ENCODE measurements at places on chromosomes 12 and 14. TPM values are rescaled to one million over a fixed set of nuclear protein-coding genes. Genes with fewer than 3 reads are reported as not detected.

SCNN1A gene
- total RNA-seq = 0.36 TPM

SSTR1 gene
- under 0.01 TPM for total RNA-seq

DNA sequence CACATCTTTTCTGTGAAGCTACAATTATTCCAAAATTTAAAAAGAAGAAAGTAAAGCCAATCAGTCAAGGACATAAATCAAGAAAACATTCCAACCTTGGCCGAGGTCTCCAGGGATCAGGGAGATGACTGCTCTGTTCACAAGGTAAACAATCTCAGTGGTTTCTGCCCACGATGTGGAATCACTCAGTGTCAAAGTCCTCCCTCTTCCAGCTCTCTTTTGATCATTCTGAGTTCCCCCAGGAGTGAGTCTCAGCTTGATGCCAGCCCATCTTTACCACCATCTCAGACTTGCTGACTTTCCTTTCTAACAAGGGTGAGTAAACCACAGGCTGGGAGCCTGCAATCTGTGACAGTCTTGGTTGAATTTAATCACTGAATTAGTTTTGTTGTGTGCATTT lies 4.8 kb upstream of the SERPINA9 start:
- no peak for DNase-seq

GRCh38 chr12:65364046-65364445 lies 85.6 kb downstream of the MSRB3 start:
- DNase-seq = no peak

DNA sequence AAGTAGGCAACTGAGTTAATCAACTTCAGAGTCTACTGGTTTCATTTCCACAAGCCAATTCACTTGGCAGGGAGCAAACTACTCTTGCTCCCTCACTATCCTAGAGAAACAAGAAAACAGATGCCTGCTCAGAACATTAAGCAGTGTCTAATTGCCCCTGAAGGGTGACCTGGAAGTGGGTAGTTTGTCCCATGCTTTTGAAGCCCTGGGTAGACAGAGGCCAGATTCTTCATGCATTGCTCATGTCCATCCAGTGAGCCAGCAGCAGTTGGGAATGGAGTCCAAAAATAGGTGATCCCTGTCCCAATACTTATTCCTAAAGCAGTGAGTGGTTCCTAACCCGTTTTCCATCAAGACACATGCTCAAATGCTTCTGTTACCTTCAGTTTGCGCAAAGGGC lies 48.8 kb downstream of the BICDL1 start:
- no peak for DNase-seq

GRCh38 chr12:123690191-123690840 lies 19.4 kb downstream of the TCTN2 start:
- DNase-seq = no peak

DNA sequence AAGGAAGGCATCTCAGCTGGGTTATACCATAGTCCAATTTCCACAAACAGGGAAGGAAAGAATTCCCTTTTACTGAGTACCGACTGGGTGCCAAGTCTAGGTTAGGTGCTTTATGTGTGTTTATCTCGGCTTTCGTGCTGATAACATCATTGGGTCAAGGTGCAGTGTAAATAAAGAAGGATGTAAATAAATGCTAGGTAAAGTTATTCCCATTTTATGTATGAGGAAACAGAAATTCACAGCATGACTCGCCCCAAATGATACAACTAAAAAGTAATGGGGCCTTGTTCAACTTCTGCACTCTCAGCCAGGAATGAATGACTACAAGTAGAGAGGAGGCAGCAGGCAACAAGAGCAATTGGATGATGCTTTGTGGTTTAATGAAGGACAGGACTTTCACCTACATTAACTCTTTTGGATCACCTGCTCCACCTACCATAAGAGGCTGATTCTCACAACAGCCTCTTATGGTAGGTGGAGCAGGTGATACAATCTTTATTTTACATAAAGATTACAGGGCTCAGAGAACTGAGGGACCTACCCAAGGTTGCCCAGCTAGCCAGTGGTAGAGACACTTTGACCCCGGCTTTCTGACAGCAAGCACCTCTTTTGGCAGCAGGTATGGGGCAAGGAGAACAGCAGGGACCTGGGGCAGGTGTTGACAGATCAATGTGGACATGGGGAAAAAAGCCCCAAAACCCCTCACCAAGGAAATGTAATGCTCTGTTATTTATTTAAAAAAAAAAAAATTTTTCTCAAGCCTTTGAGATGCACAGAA lies 213.4 kb upstream of the NUDT4 start:
- DNase-seq = no peak

GRCh38 chr14:106605548-106606448 lies 1079.4 kb downstream of the TMEM121 start:
- no peak for DNase-seq

- DNase-seq = no peak
Measured at GRCh38 chr12:45350861-45351260, 135.0 kb downstream of the ANO6 start.

KRT80 gene
- 0.59 TPM for total RNA-seq

POTEM gene
- not detected for total RNA-seq

- no peak for DNase-seq
Measured at GRCh38 chr12:26795910-26796309, 37.1 kb downstream of the ITPR2 start.

DNA sequence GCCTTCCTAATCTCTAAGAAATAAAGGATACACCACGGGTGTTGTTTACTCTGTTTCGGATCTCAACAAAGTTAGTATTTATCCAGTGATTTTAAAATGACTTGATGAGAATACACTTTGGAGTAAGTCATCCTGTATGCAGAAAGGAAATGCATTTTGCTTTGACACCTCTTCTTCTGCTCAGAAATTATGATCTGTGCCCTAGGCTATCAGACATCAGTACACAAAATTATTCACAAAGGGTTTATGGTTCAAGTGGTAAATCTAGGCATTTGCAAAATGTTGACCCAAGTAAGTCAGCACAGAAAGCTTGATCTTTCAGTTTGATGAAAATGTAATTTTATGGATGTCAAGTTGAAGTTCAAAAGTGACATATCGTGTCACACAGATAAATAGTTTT lies 248.5 kb downstream of the ATP23 start:
- DNase-seq = no peak

- no peak for DNase-seq
Measured at GRCh38 chr12:122012184-122012583, 9.5 kb upstream of the BCL7A start.

DNA sequence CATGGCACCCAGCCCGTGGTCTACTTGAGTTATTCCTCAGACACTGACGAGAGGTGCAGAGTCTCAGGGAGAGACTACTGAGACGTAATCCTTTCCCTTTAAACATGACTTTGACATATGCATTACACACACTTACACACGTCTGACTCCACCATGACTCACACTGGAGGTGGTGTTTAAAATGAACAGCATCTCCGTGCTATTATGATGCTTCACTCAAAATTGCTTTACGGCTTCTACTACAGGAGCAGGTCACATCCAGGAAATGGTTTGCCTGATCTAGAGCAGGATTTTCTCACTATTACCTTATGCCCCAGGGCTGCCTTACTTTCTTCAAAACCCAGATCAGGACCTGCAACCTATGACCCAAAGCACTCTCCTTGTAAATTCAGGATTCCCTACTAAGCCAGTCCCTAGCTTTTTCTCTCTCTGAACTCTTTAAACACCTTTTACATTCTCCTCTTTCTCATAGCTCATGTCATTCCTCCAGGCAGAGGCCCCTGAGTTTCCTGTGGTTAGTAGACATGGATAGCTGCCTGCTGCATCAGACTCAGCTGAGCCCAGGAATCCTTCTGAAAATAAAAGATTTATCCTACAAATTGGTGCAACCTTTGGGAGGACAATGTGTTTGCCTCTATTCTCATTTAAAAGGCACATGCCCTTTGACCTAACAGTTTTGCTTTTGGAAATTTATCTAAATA lies 31.2 kb downstream of the TMCC3 start:
- peak; percentile 79 for DNase-seq

FOXN4 gene
- total RNA-seq = not detected

DYNC1H1 gene
- total RNA-seq = 332 TPM

- peak; percentile 32 for DNase-seq
Measured at GRCh38 chr14:91398707-91399106, 18.9 kb downstream of the CCDC88C start.

ITGA7 gene
- 24.8 TPM for total RNA-seq

OAS2 gene
- total RNA-seq = 8.3 TPM

DNA sequence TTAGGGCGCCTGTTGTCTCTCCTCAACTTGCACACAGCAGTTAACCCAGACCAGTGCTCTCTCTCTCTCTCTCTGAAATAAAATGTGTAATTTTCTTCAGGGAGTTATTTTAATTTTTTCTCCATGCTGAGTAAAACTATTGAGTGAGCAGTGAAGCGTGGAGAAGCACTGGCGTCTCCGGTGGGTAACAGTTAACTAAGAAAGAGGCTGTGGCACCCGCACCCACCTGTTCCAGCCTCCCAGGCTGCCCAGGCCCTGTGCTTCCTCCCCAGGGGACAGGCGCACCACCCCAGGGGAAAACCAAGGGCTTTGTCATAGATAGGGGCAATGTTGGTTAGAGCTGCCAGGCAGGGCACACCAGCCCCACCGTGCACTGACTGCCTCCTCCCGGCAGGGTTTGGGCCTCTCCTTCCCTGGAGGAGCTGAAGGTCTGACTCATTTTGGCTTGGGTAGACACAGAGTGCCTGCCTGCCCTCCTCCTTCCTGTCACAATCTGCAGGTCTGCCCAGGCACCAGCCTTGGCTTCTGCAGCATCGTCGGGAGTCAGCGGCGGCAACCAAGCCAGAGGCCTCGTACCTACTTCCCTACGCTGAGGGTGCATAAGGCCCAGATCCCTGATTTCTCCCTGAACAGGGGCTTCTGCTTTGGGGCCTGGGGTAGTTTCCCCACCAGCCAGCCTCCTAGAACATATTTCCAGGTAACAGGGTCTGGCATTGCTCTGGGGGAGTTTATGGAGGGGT lies 3.9 kb downstream of the HOXC5 start:
- DNase-seq = peak; percentile 98

TSPAN9 gene
- total RNA-seq = 13.0 TPM

DNA sequence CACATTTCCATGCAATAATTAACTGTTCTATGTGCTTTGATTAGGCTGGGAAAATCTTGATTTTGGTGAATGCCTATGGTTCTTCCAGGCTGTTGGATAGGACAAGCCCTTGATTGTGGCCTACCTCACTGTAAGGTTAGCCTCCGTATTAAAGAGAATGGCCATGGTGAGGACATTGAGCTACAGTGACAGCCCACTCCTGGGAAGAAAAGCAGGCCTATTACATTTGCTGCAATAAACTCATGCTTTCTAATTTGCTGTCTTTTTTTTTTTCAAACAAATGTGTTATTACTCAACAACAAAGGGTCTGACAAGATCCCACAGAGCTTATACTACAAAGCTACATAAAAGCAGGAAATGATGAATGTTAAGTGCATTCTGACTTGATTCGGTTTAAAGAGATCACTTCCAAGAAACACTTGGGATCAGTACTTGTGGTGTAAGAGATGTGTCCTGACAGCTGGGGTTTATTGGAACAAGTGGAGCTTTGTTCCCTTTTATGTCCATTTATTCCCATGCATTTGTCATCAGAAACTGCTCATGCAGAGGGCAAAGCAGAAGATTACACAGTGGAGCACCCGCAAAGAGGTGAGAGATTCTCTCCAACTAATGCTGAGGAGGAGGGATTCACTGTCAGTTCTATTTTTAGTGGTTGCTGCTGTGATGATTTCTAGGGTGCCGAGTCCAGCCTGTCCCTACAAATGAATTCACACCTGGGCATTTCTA lies 29.1 kb upstream of the KCNK10 start:
- DNase-seq = no peak

GRCh38 chr14:91983588-91983987 lies 36.1 kb upstream of the FBLN5 start:
- DNase-seq = no peak

HSP90B1 gene
- total RNA-seq = 436 TPM

ADAM20 gene
- 1.5 TPM for total RNA-seq

DNA sequence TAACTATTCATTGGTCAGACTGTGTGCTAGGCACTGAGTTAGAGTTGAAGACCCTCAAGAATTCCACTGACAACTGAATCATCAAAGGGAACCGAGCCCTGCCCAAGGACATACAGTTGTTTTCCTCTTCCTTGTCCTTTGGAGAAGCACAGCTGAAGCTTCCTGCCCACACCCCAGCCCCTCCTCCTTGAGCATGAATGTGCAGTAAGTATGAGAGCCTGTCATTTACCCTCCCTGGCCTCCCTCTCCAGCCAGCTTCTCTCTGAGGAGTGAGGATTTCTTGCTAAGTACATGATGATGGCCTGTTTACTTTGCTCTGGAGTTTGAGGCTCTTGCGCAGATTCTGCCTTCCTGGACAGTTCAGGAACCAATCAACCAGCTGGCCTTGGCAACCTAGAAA lies 235.2 kb downstream of the CACNA1C start:
- DNase-seq = peak; percentile 86

DNA sequence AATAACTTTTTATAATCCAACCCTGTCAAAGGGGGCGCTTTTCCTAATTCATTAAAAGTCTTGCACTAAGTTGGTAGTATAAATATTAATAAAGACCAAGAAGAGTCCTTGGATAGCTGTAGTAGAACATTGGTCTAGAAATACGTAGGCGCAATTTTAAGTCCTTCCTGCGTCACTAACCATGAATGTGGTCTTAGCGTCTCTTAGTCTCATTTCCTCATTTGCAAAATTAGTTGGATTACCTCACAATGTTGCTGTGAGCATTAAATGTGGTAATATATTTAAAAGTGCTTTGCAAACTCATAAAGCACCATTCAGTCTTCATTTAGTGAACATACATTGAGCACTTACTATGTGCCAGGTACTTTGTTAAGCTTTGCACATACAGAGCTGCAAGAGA lies 149.7 kb downstream of the AEBP2 start:
- no peak for DNase-seq

DNA sequence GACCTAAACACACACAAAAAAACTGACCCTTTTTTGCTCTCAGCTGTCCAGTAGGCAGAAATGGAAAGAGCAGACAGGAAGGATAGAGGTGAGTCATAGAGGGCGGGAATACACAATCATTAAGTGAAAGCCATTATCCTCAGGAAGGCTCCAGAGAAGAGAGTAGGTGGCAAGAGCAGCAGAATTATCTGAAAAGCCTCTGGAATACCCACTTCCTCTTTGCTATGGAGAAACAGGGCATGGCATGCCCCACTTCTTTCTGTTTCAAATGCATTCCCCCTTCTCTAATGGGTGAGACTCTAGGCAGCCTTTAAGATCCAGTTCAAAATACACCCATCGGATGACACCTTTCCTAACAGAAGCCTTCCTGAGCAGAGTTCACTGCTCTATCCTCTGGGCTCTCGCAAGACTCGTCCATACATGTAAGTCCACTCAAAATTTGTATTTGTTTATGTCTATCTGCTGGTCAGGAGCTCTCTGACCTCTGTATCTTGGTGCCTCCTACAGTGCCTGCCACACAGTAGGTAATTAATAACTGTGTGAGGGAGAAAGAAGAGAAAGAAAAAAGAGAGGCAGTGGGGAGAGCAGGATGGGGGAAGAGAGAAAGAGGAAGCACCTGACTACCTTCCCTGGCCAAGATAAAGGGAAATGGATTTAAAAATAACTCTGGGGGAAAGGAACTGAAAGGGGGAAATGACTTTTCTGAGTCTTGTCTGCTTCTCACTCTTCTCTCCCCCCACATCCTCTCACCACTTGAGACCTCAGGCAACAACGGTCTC lies 8.5 kb downstream of the KLHL33 start:
- DNase-seq = peak; percentile 92

GRCh38 chr14:72303930-72304329 lies 371.7 kb downstream of the RGS6 start:
- no peak for DNase-seq

- DNase-seq = no peak
Measured at GRCh38 chr12:69467366-69467765, 2.8 kb upstream of the FRS2 start.

SRRM4 gene
- total RNA-seq = not detected

- DNase-seq = no peak
Measured at GRCh38 chr14:20350860-20351259, 7.4 kb downstream of the PARP2 start.

Measured in osteoblast (primary cell).